Uterus (tissue), 4 donors: ENCODE measurements at places on chromosomes 2 and 18. TPM values are rescaled to one million over a fixed set of nuclear protein-coding genes. Genes with fewer than 3 reads are reported as not detected.

Gene CNNM3
- total RNA-seq = 8.5 TPM

Gene DSG1
- not detected for total RNA-seq

Gene FAM110C
- 5.1 TPM for total RNA-seq

Gene ADGRF3
- 0.21 TPM for total RNA-seq

Gene TTC27
- total RNA-seq = 46.2 TPM

Gene SERPINB5
- total RNA-seq = not detected

Gene AMMECR1L
- total RNA-seq = 20.0 TPM

Gene NTSR2
- total RNA-seq = not detected

Gene SLC16A14
- 28.6 TPM for total RNA-seq

Gene EVX2
- total RNA-seq = 0.28 TPM

Gene ACTR1B
- total RNA-seq = 82.2 TPM
